ENCODE measurements at places on chromosomes 16 and 17. TPM values are rescaled to one million over a fixed set of nuclear protein-coding genes. Genes with fewer than 3 reads are reported as not detected.

The SLC47A1 gene
- 0.15 TPM for total RNA-seq

- H3K27me3 ChIP-seq, result peaks cover 3% of the 10 kb centered on the region
- H3K27ac ChIP-seq, result no peak overlapping the region
- H3K4me3 ChIP-seq, result no peak overlapping the region
- H3K36me3 ChIP-seq, result no peaks in the 10 kb centered on the region
- DNase-seq, result no peak
These were observed 11.2 kb downstream of the CD300LB start for GRCh38 chr17:74520016-74520434.

- no peak overlapping the region for H3K4me3 ChIP-seq
- no peak overlapping the region for H3K27ac ChIP-seq
- DNase-seq, result no peak
- no peaks in the 10 kb centered on the region for H3K27me3 ChIP-seq
- H3K36me3 ChIP-seq, result no peaks in the 10 kb centered on the region
These were observed 61.6 kb downstream of the TNRC6C start for GRCh38 chr17:78019976-78020716.

GRCh38 chr16:88406096-88407041 lies 23.6 kb downstream of the ZNF469 start:
- H3K4me3 ChIP-seq, result no peak overlapping the region
- no peak overlapping the region for H3K27ac ChIP-seq
- H3K27me3 ChIP-seq, result no peaks in the 10 kb centered on the region
- no peaks in the 10 kb centered on the region for H3K36me3 ChIP-seq
- peaks cover 4% of the 10 kb centered on the region for H3K4me1 ChIP-seq
